GM18507 (cell line): ENCODE measurements at places on chromosomes 1 and 21.

DNA sequence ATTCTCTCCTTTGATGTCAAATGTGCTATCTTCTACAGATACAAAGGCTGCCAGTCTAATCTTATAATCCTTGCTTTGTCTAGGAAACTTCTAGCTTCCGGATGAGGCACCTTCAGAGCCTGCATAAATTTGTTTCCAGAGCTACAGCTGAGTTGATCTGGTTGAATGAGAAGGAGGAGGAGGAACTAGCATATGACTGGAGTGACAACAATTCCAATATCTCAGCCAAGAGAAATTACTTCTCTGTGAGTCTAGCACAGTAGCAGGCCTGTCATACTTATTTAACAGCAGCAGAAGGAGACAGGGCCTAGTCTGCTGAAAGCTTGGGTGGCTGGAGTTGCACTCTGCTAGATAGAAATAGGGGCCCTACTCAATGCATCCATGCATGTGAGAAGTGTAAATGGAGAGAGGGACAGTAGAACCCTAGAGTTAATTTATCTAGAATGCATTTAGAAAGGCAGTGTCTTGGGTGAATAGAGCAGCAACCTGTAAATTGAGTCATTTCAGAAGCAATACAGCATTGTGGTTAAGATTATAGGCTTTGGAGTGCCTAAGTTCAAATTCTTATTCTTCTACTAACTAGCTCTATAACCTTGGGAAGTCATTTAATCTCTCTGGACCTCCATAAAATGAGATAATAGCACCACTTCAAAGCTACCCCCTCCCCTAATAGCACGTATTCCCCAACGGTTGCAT, 89.0 kb downstream of the MACF1 start:
- no peak for DNase-seq

- DNase-seq: no peak
Observed at GRCh38 chr1:165903672-165904071, 76.3 kb downstream of the UCK2 start.

DNA sequence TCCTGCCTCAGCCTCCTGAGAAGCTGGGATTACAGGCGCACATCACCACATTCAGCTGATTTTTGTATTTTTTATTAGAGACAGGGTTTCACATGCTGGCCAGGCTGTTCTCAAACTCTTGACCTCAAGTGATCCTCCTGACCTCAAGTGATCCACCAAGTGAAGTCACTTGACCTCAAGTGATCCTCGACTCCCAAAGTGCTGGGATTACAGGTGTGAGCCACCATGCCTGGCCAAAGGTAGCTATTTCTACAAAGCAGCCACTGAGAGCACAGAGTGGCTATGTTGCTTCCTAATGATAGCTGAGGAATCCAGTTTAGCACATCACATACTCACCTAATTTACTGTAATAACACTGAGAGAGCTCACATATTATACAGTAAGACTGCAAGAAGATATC, 44.8 kb upstream of the CPLANE2 start:
- no peak for DNase-seq

DNA sequence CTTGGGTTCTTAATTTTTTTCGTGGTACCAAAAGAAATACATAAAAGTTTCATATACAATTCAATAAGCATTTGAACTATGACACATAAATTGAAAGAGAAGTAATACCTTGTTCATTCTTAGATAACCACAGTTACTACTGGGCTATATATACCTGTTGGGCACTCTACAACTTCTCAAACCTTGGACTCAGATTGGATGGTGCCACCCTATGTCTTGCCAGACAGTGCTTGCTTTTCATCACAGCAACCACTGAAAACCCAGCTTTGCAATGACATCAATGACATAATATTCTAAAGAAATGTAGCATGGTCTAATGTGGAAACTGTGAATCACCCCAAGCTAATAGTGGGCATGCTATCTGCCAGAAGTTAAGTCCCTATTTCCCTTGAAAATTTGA, 62.8 kb upstream of the DPH5 start:
- DNase-seq: no peak

DNA sequence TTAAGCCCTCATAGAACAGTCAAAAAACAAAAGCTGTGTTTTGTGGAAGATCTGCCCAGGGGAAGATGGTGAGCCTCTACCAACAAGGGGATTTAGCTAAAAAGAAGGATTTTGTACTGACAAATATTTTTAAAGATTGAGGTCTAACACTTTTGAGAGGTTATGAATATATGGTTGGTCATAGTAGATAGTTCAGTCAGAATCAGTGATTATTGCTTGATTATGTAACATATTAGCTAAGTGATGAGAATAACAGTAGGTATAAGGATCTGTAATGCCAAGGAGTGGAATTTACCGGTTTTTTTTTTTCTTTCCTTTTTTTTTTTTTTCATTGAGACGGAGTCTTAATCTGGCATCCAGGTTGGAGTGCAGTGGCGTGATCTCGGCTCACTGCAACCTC, 79.0 kb downstream of the SASS6 start:
- no peak for DNase-seq

DNA sequence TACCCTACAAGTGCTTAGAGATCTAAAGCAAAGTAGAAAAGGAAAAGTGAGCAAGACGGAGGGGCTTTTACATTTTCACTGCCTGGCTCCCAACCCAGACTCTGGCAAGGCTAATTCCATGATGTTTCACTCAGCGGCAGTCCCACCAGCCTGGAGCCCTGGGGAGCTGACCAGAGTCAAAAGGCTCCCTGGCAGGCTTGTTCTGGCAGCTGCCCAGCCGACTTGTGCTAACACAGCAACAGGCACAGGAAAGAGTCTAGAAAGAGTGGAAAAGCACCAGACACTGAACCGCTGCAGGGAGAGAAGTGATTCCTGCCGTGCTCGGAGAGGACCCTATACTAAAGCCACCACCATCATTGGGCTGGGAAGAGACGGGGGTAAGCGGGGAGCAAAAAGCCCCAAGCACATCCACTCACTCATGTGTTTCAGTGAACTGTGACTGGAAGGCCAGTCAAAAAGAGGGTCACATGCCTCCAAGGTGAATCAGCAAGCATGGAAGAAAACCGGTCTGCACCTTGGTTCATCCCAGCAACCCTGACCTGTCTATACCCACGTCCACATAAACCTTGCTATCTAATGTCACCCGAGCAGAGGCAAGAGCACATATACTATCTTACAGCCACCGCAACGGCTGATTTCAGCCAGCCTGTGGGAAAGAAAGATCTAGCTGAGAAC, 8.0 kb downstream of the SMIM12 start:
- DNase-seq: no peak

DNA sequence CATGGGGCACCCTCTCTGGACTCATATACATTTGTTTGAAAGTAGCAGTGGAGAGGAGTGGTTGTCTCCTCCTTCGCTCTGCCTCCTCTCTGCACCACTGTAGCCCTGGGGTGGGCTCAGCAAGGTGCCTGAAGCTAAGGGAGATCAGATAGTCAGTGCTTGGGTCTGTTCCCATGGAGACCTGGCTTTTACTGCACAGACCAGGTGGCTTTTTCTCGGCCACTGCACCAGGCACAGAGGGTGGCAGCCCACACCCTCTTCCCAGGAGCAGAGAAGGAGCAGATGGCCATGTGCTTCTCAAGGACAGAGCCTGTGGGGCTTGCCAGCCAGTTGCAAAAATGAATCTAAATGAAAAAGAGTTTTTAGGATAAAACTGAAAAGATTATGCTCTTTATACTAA, 123.4 kb upstream of the KCNK1 start:
- no peak for DNase-seq

DNA sequence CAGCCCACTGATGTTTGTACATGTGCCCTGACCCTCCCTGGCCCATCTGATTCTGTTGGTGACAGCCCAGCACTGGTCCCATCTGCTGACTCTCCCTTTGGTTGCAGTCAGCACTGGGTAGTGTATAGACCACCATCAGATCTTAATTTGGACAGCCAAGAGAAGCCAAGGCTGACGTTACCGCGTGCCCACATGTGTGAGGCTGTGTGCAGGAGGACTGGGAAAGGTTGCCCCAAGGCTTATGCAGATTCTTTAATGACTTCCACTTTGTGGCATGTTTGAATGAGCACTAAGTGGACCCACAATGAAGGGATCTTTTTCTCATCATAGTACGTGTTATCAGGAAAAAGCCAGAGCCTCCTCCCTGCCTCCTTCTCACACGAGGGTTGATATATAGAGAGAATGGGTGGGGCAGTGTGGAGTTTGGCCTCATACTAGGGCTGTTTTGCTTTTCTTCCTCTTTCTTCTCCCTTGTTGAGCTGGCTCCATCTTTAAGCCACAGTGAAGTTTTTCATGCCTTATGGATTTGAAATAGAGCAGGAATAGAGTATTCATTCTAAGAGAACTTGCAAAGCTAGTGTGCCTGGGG, 93.5 kb downstream of the NAV1 start:
- no peak for DNase-seq

DNA sequence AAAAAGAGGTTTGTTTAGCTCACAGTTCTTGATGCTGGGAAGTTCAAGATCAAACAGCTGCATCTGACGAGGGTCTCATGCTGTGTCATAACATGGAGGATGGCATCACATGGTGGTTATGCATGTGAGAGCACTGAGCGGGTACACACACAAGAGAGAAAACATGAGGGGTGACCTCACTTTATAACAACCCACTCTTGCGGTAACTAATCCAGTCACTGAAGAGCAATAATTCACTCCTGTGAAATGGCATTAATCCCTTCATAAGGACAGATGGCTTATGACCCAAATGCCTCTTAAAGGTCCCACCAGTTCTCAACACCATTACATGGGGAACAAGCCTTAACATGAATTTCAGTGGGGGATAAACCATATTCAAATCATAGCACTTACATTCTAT, 23.2 kb upstream of the CHIT1 start:
- DNase-seq: no peak

- DNase-seq: no peak
Observed at GRCh38 chr21:41209016-41209619, 41.2 kb downstream of the BACE2 start.

DNA sequence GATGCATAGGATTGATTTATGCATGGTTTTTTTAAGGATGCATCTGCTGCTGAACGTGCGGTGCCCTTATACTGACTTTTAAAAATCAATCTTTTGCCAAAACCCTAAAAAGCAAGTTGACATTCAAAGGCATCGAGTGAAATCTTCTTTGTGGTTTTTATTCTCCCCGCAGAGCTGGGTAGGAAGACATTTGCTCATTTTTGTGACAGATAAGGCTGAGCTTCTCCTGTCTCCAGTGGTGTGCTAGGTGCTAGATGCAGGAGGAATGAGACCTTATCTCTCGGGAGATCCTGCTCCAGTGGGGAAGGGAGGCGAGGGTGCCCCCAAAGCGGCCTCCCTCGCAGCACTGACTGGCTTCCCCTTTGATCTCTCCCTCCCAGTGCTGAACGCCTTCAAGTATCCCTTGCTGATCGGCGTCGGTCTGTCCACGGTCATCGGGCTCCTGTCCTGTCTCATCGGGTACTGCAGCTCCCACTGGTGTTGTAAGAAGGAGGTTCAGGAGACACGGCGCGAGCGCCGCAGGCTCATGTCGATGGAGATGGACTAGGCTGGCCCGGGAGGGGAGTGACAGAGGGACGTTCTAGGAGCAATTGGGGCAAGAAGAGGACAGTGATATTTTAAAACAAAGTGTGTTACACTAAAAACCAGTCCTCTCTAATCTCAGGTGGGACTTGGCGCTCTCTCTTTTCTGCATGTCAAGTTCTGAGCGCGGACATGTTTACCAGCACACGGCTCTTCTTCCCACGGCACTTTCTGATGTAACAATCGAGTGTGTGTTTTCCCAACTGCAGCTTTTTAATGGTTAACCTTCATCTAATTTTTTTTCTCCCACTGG, 14.9 kb upstream of the CD101 start:
- no peak for DNase-seq

DNA sequence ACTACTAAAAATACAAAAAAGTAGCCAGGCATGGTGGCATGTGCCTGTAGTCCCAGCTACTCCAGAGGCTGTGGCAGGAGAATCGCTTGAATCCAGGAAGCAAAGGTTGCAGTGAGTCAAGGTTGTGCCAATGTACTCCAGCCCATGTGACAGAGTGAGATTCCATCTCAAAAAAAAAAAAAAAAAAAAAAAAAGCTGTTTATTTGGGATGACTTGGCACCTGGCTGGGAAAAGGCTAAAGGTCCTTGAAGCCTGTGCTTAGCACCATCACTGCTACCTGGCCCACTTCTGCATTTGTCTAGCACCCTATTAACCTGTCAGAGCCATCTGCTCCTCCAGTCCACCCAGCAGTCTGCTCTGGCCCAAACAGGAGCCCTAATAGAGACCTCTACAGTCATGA, 25.0 kb downstream of the PRDX6 start:
- DNase-seq: no peak

DNA sequence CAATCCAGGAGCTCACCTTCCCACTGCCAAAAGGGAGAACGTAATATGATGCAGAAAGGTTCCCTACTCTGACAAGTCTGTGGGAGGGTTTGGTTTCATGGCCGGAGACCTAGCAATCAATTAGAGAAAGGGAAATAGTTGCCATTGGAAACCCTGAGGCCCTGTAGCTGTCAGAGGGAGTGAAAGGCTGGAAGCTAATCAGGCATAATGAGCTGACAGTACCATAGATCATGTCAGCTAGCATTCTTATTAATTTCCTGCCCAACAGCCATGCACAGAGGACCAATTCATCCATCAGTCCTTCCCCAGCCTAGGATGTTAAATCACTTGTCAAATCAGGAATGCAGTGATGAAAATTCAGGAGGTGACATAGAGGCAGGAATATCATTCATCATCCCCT, 527.3 kb downstream of the PLPP3 start:
- DNase-seq: no peak

- DNase-seq: no peak
Observed at GRCh38 chr1:86429835-86430234, 5.9 kb downstream of the CLCA2 start.

DNA sequence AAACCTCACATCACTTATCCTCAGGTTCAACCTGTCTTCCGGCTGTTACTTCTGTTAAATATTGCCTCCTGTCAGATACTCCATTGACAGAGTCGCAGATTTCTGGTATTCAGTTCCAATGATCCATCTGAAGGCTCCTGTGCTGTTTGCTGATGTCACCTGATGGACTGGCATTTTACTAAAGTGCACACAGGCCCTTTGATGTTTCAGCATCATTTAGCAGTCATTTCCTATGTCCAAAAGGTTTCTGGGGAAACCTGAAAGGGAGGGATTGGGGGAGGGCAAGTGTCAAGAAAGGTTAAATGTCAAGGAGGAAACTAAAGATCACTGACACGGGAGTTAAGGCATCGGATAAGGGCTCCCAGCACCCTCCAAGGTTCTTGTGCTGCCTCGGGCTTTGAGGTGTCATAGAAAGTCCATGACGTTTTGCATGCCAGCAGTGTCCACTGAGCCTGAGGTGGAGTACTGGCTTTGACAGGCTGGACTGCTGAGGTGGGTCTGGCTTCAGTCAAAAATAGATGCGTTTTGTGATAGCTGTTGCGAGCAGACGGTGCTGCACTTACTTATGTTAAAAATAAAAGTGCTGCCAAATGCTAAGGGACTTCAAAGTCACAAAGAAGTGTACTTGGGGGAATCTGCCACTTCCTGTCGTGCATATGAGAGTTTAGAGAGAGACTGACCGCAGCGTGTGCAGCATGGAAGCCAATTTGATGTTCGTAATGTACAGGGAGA, 30.8 kb downstream of the XCL2 start:
- no peak for DNase-seq

- DNase-seq: no peak
Observed at GRCh38 chr1:117106478-117106877, 15.1 kb downstream of the TRIM45 start.

- no peak for DNase-seq
Observed at GRCh38 chr1:88394958-88395357, 289.1 kb upstream of the PKN2 start.

GRCh38 chr21:46122237-46122671, 24.3 kb downstream of the COL6A2 start:
- no peak for DNase-seq

GRCh38 chr1:212536586-212536985, 72.0 kb upstream of the ATF3 start:
- DNase-seq: no peak
